ENCODE measurements at places on chromosomes 6 and 20.
A peak's percentile ranks its signal among the peaks of the same experiment; 100 is the strongest.

DNA sequence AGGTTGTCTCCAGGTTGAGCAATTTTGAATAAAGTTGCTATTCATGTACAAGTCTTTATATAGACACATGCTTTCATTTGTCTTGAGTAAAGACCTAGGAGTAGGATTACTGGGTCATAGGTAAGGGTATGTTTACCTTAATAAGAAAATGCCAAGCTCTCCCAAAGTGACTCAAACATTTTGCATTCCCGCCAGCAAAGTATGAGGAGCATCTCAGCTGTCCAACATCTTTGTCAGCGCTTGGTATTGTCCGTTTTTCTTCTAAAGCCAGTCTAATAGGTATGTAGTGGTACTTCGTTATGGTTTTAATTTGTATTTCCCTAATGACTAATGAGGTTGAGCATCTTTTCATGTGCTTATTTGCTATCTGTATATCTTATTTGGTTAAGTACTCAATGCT, 67.2 kb downstream of the MAP3K5 start:
- no peak for DNase-seq

DNA sequence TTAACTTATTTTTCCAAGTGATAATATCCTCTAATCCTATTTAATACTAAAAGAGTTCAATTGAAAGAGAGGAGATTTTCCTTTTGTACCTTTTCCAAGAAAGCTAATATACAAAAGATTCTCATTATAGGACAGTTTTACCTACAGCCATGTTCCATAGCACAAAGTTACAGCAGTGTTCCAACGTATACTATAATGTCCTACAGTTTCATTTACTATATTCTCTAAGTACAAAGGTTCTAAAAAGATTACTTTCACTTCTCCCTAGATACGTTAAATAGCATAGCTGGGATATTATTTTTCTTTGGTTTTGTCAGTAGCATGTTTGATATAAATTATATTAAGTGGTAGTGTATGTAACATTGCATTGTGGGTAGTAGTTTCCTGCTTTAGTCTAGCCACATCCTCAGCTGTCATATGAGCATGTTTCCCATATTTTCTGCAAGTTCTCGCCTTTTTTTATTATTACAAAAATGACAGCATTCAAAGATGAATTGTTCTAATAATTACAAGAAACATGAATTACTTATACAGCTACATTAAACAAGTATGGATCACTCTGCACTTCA, 4.4 kb upstream of the RUNX2 start:
- DNase-seq = no peak

DNA sequence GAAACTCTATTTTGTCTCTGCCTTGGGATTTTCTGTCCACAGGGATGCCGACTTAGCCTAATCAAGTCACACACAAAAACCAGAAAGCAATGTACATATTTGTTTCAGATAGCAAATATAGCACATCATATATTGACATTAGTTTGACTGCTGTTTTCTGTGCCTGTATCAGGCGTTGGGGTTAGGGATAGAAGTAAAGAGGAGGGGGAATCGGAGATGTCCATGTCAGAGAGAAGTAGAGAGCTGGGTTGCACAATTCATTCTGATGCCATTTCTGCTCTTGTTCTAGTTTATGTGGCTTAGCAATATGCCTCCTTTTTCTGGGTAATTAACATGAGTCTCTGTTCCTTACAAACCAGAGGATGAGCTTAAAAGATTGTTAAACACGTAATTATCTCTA, 14.7 kb upstream of the IPCEF1 start:
- peak; percentile 2 for DNase-seq

- DNase-seq = peak; percentile 91
These were observed at the start of gene TTPAL for GRCh38 chr20:44475694-44476560. TTPAL (plus strand) TSS chr20:44475874; CDS start chr20:44480000, 4,126 bp downstream.

DNA sequence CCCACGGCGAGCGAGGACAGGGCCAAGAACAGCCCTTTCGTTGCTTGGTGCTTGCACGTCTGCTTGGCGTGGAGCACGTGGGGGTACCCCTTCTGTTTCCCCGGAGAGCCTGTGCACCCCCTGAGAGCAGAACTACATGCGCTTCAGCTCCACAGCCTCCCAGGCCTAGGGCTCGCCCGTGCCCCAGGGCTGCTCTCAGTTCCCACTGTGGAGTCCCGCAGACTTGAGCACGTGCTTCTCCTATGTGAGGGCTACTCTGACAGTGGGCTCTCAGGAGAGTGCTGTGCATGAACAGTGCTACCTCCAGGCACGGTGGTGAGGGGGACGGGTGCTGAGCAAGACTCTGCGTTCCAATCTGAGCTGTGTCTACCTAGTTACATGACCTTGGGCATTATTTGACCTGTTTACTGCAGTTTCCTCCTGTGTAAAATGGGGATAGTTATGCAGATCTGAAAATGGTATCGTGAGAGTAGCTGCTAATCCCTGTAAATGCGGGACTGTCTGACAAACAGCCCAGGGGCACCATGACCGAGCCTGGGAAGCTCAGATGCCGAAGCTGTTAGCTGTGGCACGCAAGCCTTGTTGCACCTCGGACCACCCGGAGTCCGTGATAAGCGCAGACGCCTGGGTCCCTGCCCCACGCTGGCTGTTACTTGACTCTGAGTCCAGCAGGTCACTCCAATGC, 82.4 kb downstream of the IRF4 start:
- no peak for DNase-seq

DNA sequence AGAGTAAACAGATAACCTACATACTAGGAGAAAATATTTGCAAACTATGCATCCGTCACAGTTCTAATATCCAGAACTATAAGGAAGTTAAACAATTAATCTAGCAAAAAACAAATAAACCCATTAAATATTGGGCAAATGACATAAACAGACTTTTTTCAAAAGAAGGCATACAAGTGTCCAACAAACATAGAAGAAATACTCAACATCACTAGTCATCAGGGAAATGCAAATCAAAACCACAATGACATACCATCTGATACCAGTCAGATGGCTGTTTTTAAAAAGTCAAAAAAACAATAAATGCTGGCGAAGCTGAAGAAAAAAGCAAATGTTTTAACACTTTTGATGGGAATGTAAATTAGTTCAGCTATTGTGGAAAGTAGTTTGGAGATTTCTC, 1117.7 kb upstream of the MAP3K7 start:
- no peak for DNase-seq

GRCh38 chr6:162733489-162733888, 5.7 kb downstream of the PACRG start:
- DNase-seq = no peak

GRCh38 chr6:27836783-27837624, 75.2 kb downstream of the OR2B2 start:
- DNase-seq = peak; percentile 73

DNA sequence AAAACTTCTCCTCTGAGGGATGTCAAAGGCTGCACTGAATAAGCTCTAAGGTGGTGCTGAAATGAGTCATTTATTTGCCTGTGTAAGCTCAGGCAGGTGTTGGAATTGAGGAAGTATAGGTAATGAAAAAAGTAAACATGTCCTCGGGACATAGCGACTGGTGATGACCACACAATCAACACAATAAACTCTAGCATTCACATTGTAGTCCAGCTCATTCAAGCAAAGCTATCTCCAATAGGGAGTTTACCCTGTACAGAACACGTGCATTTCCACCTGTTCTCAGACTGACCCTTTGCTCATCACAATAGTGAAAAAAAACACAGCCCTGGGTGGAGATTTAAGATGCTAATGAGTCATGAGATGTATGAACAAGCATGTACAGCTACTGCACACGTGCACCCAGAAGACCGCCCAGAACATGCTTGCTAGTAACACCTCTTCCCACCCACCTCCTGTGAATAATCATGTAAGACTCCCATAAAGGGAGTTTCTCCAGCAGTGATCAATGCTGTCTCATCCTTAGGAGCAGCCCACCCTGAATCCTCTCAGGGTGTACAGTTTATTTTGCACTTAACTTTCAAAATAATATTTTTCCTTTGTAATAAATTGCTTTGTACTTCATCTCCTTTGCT, 33.0 kb upstream of the POU5F1 start:
- DNase-seq = peak; percentile 85

DNA sequence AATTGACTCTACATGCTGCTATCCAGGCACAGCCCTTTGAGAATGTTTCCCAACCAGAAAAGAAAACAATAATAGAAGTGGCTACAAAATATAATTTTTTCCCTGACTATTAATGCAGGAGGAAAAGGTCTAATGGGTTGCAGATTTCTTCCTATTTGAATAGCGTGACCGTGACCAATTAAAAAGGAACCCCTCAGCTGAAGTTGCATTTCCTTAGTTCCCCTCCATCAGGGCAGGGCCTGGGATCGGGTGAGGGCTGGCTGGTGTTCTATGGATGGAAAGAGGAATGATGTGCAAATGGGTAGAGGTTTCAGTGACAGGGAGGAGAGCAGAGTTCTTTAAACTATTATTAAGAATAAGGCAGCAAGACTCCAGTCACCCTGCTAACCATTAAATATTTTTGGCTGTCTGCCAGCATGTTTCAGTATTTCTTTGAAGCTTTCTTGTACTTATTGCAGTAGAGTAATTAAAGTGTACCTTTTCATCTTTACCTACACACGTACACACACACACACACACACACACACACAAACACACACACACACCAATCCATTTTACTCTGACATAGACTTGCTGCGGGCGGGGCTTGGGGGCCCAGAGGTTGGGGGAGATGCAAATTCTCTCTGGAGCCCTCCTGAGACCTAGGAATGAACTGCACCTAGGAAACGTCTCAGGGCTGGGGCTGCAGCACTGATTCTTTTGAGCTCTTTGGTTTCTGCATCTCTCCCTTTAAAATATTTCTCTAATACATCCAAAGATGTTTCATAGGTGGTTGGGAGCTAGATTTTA, 154.8 kb upstream of the SLC35B3 start:
- DNase-seq = peak; percentile 22

DNA sequence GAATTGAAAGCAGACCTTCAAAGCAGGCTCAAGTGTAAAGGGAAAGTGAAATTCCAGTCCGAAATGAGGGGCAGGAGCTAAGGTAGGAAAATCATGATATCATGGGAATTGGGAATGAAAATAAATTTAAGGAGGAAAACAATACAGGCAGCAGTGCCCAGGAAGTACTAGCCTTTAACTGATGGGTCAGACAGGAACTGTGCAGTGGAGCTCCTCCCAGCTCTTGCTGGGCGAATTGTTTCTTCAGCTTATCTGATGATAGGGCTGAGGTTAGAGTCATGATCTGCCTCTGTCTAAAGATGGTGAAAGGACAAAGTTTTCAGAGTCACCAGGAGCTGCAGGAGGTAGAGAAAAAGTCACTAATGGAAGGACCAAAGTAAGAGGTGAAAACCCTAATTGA, 457.9 kb upstream of the PTCHD4 start:
- DNase-seq = no peak

- no peak for DNase-seq
These were observed 127.8 kb downstream of the ATXN1 start for GRCh38 chr6:16633465-16633864.

- no peak for DNase-seq
These were observed 88.6 kb downstream of the SIM1 start for GRCh38 chr6:100376103-100376502.

- DNase-seq = no peak
These were observed 7.7 kb downstream of the NKAIN2 start for GRCh38 chr6:123811378-123811777.

- no peak for DNase-seq
These were observed 135.5 kb downstream of the WDR27 start for GRCh38 chr6:169566319-169566718.

DNA sequence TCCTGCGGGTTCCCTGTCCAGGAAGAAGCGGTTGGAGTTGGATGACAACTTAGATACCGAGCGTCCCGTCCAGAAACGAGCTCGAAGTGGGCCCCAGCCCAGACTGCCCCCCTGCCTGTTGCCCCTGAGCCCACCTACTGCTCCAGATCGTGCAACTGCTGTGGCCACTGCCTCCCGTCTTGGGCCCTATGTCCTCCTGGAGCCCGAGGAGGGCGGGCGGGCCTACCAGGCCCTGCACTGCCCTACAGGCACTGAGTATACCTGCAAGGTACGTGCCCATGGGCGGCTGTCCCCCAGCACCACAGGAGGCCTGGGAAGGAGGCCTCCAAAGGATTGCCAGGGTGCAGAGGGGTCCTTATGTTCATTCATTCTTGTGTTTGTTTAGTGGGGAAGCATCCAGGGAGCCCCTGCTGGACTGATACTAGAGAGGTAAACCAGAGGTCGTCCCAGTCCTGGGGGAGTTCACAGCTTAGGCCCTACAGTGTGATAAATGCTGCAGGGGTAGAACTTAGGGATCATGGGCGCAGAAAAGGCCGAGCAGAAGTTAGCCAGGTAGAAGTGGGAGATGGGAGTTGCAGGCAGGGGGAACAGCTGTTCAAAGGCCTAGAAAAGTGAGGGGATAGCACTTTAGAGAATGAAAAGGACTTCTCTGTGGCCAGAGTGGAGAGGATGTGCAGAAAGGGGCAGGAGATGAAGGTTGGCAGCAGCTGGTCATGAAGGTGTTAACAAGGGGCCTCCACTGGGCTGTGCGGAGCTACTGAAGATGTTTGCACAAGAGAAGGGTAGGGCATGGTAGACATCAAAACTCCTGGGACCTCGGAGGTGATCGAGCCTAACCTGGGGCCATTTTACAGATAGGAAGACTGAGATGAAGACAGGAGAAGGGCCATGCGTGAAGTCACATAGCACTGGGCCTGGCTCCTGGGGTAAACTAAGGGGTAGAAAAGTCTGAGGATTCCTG, 7.8 kb downstream of the TRIB3 start:
- DNase-seq = no peak

GRCh38 chr20:5085380-5085779, 34.4 kb downstream of the PCNA start:
- DNase-seq = no peak

- no peak for DNase-seq
These were observed 100.2 kb downstream of the PREP start for GRCh38 chr6:105302617-105303128.

GRCh38 chr20:373171-373890, 7.2 kb upstream of the TRIB3 start:
- DNase-seq = no peak

GRCh38 chr6:110359556-110359955, 1.4 kb upstream of the METTL24 start:
- DNase-seq = no peak

- DNase-seq = peak; percentile 94
These were observed 5.0 kb upstream of the INSM1 start for GRCh38 chr20:20362774-20363433.

GRCh38 chr20:62590309-62591121, 51.8 kb upstream of the SLCO4A1 start:
- DNase-seq = no peak

DNA sequence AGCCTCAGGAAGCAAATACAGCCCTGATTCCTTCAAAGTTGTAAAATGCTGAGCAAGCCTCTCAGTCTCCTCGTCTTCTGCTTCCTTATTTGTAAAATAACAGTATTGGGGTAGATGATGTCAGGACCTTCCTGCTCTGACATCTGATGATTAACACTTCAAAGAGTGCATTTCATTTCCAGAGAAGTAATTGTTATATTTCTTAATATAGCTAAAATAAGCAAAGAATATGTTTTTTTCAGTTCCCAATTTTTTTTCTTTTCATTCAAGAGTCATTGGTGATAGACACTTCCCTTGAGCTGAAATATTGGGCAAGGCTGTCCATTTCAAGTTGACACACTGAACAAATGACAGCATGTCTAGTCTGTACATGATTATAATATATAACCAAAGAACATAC, 53.4 kb downstream of the SLX4IP start:
- no peak for DNase-seq
